ENCODE measurements at places on chromosomes 3 and 15. TPM values are rescaled to one million over a fixed set of nuclear protein-coding genes. Genes with fewer than 3 reads are reported as not detected.

Gene MME
- 3.2 TPM for total RNA-seq

Gene UBA7
- 43.3 TPM for total RNA-seq

Gene SKOR1
- 0.38 TPM for total RNA-seq

Gene TEX55
- not detected for total RNA-seq

Gene ANKUB1
- total RNA-seq: not detected

Gene HHATL
- not detected for total RNA-seq

Gene CIDEC
- not detected for total RNA-seq

Gene GHSR
- total RNA-seq: not detected

Gene CCR1
- total RNA-seq: 0.45 TPM

Gene LRRIQ4
- total RNA-seq: not detected

Gene C3orf85
- not detected for total RNA-seq

Gene C2CD4A
- total RNA-seq: 1.8 TPM

Gene KBTBD13
- total RNA-seq: not detected

Gene ISLR2
- total RNA-seq: not detected

Gene NANOGP8
- total RNA-seq: 0.95 TPM

Gene GPR160
- total RNA-seq: 1.5 TPM

Measured in esophagus squamous epithelium (tissue), 5 donors.